ENCODE measurements at places on chromosomes 16 and 17.

GRCh38 chr16:51657848-51658247 lies 506.8 kb upstream of the SALL1 start:
- no peak for DNase-seq

DNA sequence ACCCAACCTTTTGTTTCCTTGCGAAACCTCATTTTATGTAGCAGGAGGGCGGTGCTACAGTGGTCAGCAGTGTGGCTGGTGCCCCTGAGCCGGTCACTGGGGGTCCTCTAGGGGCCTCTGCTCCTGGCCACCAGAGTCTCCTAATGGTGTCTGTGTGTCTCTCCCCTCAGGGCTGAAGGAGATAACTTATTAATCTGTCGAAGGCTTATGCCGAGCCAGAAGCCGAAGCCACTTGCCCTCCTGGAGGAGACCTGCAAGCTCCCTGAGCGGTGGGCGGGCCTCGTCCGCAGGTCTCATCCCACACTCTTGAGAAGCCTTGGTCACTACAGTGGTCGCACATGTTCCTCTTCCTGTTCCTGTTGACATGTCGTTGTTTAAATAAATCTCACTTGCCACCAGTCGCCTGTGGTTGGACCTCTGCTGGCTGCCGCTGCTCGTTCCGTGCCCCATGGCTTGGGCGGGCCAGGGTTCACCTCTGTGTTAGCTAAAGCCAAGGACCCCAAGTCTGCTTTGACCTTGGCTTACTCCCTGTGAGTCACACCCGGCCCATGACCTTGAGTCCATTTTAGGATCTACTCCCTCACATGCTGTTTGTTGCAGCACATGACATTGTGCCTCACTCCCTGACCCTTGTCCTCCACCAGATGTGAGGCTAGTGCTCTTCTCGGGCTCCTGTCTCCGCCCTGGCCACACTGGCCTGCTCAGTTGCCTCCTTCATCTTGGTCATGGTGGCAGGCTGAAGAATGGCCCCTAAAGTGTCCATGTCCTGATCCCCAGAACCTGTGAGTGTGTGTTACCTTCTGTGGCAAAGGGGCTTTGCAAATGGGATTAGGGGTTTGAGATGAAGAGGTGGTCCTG lies 38.7 kb upstream of the AQP8 start:
- DNase-seq = no peak

- DNase-seq = peak; percentile 32
Measured at GRCh38 chr17:42016411-42016831, 818 bp downstream of the DNAJC7 start.

DNA sequence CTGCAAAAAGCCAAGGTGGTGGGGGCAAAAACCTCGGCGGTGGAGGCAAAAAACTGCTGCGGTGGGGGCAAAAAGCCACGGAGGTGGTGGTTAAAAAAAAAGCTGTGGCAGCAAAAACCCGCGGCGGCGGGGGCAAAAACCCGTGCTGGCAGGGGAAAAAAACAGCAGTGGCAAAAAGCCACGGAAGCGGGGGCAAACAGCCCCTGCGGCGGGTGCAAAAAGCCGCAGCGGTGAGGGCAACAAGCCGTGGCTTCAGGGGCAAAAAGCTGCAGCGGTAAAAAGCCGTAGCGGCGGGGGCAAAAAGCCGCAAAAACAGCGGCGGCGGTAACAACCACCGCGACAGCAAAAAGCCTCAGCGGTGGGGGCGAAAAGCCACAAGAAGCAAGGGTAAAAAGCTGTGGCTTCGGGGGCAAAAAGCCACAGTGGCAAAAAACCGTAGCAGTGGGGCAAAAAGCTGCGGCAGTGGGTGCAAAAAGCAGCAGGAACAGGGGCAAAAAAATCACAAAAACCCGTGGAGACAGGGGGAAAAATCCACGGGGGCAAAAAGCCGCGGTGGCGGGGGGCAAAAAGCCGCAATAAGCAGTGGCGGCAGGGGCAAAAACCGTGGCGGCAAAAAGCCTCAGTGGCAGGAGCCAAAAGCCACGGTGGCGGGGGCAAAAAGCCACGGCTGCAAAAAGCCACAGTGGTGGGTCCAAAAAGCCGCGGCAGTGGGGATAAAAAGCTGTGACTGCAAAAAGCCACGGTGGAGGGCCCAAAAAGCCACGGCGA lies 193.7 kb downstream of the SHCBP1 start:
- no peak for DNase-seq

GRCh38 chr17:37710344-37710886 lies 34.4 kb downstream of the HNF1B start:
- DNase-seq = peak; percentile 20

DNA sequence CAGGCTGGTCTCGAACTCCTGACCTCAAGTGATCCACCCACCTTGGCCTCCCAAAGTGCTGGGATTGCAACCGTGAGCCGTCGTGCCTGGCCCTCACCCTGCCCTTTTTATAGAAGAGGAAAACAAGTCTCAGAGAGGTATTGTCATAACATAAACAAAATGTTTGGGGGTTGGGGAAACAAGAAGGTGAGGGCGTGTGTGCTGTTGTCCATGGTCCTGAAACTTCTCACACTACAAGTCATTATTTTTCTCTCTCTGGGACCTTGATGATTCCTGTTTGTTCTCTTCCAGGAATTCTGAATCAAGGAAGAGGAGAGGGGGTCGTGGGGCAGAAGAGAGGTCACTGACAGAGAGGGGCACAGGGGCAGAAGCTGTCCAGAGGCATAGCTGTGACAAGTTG lies 160.2 kb upstream of the LHX1 start:
- no peak for DNase-seq

DNA sequence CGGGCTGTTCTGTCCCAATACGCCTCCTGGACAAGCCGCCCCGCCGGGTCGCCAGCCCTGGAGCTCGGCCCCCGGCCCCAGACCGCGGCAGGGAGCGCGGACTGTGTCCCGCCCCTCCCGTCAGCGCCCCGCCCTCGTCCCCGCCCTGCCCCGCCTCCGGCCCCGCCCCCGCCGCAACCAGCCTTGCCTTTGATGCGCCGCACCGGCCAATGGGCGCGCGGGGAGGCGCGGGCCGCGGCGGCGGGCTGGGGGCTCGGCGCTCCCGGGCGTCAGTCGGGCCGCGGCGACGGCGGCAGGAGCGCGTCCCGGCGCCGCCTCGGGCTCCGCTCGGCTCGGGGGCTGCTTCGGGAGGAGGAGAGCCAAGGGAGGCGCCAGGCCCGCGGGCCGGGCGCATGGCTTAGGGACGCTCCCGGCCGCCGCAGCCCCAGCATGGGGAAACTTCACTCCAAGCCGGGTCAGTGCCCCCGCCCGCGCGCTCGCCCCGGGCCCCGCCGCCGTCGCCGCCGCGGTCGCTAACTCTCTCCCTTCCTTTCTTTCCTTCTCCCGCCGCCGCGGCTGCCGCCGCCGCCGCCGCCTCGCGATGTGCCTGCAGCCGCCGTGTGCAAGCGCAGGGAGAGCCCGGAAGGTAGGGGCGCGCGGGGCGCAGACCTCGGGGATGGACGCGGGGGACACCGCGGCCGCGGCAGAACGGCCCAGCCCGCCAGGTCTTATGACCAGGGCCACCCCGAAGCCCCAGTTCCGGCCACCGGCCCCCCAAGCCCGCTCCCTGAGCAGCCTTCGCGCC lies at the start of gene NKD1:
NKD1 (plus strand) TSS at position 272 of the 784 bp plus-strand sequence; CDS start at position 430, 158 bp downstream.
- peak; percentile 15 for DNase-seq

- DNase-seq = no peak
Measured at GRCh38 chr16:74053826-74054225, 242.8 kb upstream of the PSMD7 start.

DNA sequence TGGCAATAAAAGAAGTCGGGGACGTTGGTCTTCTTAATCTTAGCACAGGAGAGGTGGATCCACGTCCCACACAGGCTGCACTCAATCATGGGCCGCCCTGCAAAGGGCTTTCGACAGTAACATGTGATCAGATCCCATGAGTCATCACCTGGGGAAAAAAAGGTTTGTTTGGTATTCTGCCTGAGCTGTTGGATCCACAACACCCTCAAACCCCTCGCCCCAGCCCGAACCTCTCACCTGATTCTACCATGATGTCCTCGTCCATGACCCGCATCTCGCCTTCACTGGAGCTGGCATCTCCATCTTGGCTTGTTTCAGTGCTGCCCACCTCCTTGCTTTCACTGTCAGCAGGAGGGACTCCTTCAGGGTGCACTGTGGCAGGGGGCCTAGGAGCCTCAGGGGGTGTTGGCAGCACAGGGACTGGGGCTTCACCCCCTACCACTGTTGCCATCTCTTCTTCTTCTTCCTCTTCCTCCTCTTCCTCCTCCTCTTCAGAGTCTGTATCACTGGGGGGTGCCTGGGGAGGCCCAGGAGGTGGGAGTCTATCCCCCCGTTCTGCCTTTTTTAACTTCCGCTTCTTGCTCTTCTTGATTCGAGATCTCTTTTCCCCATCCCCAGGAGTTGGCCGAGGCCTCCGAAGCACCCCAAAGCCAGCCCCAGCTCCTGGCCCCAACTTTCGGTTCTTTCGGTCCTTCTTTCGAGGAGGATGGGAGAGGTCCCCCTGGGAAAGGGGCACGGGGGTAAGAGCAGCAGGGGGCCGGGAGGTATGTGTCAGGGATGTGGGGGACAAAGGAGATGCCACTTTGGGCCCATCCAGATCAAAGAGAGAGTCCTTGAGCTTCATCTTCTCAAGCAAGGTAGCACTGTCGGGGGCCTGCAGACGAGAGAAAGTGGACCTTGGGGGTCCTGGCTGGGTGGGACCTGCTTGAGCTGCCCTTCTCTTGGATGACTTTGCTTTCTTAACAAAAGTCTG lies 1.7 kb upstream of the DVL2 start:
- DNase-seq = no peak

GRCh38 chr17:71902894-71903506 lies 217.8 kb upstream of the SOX9 start:
- DNase-seq = no peak

DNA sequence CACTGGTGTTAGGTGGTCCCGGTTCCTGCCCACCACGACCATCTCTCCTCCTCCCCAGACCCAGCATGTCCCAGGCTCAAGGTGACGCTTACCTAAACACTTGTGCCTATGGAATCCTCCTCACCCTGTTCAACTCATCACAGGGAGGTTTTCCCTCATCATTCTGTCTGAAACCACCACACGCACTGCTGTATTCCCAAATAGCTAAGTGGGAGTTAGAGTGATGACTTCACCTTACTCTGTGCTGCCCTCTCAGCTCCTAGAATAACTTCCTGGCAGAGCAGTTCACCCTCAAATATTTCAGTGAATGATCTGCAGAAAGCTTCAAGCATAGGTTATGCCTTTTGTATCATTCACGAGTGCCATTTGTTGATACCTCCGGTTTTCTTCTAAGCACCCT lies 216.5 kb downstream of the CPPED1 start:
- DNase-seq = no peak

GRCh38 chr16:68719993-68720489 lies 17.1 kb upstream of the CDH1 start:
- DNase-seq = no peak

GRCh38 chr17:77145612-77146245 lies 5.0 kb downstream of the SEC14L1 start:
- peak; percentile 86 for DNase-seq

DNA sequence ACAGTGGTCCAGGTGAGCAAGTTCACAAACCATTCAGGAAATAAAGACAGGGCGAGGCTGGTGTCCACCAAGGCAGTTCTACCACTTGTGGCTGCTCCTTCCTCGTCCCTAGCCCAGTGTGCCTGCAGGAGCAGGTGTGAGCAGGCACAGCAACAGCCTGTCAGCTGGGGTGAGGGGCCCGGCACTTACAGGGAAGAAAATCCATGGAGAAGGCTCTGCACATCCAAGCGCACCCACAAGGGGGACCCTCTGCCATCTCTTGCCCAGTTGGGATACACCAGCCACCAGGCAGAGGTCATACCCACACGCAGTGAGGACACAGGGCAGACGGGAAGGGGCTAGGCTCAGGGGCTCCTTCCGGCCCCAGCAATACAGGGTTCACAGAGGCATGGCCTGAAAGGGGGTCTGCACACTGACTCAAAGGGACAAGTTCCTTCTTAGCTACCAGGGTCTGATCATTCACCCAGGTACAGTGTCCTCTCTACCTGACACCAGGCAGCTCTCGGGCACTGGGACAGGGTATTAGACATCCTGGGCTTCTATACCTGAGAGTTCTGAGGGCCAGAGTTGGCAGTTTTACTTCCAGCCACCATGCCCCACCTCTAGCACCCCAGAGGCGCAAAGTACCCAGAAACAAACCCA lies 27.0 kb downstream of the CDIP1 start:
- DNase-seq = peak; percentile 30

DNA sequence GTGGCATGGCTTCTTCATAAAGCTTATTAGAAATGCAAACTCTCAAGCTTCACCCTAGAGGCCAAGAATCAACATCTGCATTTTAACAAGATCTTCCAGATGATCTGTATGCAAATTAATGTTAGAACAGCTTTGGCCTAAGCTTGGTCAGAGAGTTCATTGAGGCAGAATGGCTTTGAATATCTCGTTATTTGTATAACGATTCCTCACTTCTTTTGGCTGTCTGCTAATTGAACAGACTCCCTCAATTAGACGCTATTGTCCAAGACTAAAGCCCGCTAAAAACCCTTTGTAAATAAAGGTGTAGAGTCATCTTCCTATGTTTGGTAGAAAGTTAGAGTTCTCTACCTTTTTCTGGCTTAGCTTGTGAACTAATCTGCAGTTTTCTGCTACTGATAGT lies 1453.7 kb downstream of the CDH8 start:
- DNase-seq = no peak

- no peak for DNase-seq
Measured at GRCh38 chr16:1026057-1026783, 44.6 kb downstream of the SOX8 start.

DNA sequence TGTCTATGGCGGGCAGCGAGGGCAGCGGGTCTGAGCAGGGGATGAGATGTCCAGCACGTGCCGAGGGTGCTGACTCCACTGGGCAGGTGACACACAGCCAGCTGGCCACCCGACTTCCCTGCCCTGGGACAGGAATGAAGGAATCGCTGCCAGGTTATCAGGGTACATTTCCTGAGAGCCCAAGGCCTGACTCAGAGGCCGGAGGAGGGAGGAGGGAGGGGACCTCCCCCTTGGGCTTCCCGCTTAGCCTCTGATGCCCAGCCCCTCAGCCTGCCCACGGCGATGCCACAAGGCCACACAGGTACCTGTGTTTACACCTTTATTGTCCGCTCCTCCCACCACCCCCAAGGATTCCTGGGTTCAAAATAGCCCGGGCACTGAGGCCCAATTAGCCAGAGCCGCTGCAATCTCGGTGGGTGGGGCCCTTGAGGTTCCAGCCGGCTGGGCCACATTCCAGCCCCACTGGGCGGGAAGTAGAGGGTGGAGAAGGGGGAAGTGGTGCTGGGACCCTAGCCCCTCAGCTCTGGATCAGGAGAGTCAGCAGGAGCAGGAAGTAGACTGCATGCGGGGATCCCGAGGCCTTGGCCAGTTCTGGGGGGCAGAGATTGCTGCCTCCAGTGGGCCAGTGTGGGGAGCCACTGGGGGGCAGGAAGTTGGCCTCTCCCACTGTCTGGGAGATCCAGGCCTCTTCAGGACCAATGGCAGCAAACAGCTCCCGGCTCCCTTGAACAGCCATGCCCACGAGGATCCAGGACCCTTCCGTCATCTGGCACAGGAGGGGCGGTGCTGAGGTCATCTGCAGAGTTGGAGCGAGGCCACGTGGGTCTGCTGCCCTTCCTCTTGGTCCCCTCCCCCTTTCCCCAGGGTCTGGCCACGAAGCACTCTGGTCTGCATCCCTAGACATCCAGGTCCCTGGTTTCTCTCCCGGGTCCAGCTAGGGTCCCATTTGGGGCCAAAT lies 3.4 kb upstream of the PRSS8 start:
- DNase-seq = peak; percentile 36

- no peak for DNase-seq
Measured at GRCh38 chr16:27556471-27556870, 6.5 kb downstream of the KATNIP start.
